ENCODE measurements at places on chromosomes 13 and 19. TPM values are rescaled to one million over a fixed set of nuclear protein-coding genes. Genes with fewer than 3 reads are reported as not detected.

The PRODH2 gene
- total RNA-seq: not detected

The GZMM gene
- not detected for total RNA-seq

The F10 gene
- total RNA-seq: 0.22 TPM

The NCAN gene
- not detected for total RNA-seq

The APOC1 gene
- 0.79 TPM for total RNA-seq

The MARCHF2 gene
- total RNA-seq: 20.8 TPM

The PLEKHJ1 gene
- total RNA-seq: 37.3 TPM

The CACNG6 gene
- total RNA-seq: not detected

The NLRP4 gene
- not detected for total RNA-seq

The ADGRE2 gene
- 3.1 TPM for total RNA-seq

The PSPN gene
- 1.4 TPM for total RNA-seq

The ZFP28 gene
- 5.5 TPM for total RNA-seq

The KIR2DL4 gene
- total RNA-seq: not detected

The PGLYRP1 gene
- total RNA-seq: not detected

The OR7C1 gene
- total RNA-seq: 3.5 TPM
